ENCODE measurements at places on chromosomes 3 and 15. TPM values are rescaled to one million over a fixed set of nuclear protein-coding genes. Genes with fewer than 3 reads are reported as not detected.
A peak's percentile ranks its signal among the peaks of the same experiment; 100 is the strongest.

KLF15 gene
- total RNA-seq: 26.5 TPM

CIP2A gene
- 1.1 TPM for total RNA-seq

DNA sequence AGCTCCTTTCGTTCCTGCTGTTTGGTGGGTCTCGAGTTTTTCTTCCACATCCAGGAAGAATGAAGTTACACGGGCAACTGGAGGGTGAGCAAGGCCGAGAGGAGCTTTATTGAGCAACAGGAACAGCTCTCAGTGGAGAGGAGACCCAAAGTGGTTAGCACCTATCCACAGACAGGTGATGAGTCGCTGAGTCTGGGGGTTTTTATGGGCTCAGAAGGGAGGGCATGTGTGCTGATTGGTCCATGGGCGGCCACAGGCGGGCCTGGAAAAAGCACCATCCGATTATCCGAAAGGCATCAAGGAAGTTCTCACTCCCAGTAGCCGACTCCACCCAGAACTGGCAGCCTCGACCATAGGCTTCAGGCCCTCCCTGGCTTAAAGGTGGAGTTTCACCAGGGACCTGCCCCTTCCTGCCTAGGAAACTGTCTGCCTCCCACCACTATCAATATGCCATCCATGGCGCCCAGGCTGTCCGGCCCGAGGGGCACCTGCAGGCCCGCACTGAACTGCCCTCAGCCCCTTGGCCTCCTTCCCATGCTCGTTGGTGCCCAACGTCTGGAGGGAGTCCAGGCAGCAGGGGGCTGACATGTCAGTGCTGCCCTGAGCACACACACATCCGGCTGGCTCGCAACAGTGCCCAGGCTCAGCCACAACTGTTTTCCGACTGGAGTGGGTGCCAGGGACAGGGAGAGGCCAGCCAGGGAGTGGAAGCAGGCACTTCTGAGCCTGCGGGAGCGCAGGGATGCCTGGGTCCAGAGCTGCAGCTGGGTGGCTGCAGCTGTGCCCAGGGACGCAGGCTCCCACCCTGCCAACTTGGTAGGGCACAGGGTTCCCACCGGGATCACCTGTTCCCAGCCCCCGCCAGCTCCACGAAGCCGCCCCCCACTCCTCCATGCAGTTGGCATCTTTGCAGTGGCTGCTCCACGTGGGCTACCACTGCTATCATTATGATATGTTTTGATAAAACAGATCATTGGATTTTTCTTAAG is 170.2 kb downstream of the FNDC3B start:
- DNase-seq: peak; percentile 61

GRCh38 chr3:138180375-138181029 is 5.8 kb upstream of the DBR1 start:
- no peak for DNase-seq

PLEKHO2 gene
- 13.5 TPM for total RNA-seq

EFCAB12 gene
- total RNA-seq: 0.84 TPM

DNA sequence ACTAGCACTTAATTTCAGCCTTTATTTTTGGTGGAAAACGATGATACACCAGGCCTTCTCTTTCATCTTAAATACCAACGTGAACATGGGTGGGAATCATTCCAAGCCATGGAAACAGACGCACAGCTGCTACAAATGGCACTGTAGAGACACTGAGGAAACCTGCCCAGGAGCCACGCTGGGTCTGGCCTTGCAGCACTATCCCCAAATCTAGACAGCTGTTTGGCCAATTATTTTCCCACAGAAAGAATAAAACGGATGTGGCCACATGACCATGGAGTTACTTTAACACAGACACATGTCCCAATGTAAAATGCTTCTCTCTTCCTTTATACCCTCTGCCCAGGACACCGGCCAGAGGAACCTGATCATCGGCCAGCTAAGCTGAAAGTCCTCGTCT is 83.6 kb upstream of the OCA2 start:
- no peak for DNase-seq

DNA sequence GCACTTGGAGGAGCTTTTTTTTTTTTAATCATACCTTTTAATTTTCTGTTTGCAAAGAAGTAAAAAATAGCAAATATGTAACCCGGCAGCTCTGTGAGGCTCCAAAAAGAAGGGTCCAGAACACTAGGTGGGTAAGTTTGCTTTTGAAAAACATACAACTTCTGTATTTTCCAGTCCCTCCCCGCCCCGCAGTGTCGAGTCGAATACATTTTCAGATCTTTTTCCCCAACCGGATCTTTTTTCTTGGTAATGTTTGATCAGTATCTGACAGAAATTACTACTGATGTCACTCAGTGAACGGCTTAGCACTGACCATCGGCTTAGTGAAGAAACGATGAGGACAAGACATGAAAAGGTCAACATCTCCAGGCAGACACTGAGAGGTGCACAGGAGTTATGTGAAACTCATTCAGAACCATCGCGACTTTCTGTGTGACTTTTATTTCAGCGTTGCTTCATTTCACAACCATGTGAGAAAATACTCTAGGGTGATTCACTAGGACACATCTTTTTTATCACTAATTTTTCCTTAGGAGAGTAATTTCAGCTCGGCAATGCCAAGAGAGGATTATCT is 11.0 kb downstream of the ISL2 start:
- DNase-seq: no peak

- DNase-seq: no peak
Measured at GRCh38 chr3:54065140-54065539, 57.2 kb upstream of the CACNA2D3 start.

CPNE9 gene
- 0.19 TPM for total RNA-seq

DNA sequence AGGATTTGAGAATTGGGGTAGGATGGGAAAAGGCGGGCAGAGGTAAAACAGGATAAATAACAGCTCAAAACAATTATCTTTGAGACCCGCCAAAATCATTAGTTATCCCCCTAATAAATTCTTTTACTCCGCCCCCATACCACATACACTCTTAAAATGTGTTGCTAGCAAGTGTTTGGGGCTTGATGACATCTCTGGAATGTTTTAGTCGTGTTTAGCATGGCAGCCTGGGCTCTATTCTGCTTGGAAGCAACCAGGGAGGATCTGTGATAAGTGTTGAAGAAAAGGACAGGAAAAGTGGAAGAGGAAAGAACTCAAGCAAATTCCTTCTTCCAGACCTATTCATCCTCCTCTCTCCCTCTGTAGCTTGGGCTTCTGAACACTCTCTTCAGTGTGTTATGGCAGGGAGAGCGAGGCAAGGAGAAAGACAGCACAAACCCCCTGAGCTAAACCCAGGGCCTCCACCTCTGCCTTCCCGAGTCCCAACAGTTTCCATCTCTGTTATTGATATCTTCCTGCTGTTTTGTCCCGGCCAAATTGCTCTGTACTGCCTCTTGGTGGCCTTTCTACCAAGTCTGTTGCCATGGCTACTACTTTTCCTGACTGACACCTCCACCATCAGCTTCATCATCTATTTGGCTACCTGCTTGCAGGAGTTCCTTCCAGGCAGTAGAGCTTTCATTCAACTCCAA is 135.8 kb downstream of the RPL22L1 start:
- DNase-seq: no peak

OR5K2 gene
- total RNA-seq: not detected

GRCh38 chr3:52321481-52321880 is 5.4 kb downstream of the DNAH1 start:
- DNase-seq: no peak

SOX14 gene
- total RNA-seq: not detected

GRCh38 chr3:76063811-76064210 is 278.5 kb upstream of the ZNF717 start:
- DNase-seq: no peak

- no peak for DNase-seq
Measured at GRCh38 chr3:23601091-23601822, 204.5 kb upstream of the UBE2E1 start.

DNA sequence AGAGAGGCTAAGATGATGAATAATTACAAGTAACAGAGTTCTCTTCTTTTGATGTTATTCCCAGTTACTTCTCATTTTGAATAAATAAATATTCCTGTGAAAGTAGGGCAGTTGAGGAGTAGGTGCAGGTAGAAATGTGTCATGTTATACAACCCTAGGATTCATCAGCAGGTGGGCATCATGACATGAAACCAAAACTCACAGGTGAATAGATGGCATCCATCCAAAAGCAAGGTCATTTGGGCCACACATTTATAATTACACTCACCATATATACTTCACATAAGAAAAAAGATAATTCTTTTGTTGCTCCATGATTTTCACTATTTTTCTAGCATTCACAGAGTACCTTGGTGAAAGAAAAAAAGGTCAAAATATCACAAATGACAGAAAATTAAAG is 273.6 kb downstream of the ZBBX start:
- DNase-seq: no peak

- DNase-seq: no peak
Measured at GRCh38 chr3:120393761-120394160, 44.6 kb upstream of the LRRC58 start.

MFGE8 gene
- 6.1 TPM for total RNA-seq

SYNM gene
- 3.1 TPM for total RNA-seq

TRIM71 gene
- 0.28 TPM for total RNA-seq

DNA sequence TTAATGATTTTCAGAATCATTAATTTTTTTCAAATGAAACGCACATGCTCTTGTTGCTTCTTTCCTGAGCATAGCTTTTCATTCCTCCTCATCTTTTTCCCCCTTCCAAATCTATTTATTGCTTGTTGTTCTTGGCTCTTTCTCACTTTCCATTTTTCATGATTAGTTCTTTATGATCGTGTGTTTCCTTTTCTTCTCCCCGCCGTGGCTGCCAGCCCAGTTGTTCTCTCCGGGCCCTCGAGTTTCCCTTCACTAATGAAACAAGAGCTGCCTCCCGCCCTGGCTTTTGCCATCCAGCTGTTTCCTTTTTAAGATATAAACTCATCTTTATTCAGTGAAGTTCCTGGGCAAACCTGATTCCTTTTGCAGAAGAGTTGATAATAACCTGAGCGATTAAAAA is 170.2 kb upstream of the NR2F2 start:
- DNase-seq: peak; percentile 59

TMC3 gene
- 0.03 TPM for total RNA-seq

GRCh38 chr15:99211926-99212325 is 37.5 kb downstream of the TTC23 start:
- no peak for DNase-seq

DNA sequence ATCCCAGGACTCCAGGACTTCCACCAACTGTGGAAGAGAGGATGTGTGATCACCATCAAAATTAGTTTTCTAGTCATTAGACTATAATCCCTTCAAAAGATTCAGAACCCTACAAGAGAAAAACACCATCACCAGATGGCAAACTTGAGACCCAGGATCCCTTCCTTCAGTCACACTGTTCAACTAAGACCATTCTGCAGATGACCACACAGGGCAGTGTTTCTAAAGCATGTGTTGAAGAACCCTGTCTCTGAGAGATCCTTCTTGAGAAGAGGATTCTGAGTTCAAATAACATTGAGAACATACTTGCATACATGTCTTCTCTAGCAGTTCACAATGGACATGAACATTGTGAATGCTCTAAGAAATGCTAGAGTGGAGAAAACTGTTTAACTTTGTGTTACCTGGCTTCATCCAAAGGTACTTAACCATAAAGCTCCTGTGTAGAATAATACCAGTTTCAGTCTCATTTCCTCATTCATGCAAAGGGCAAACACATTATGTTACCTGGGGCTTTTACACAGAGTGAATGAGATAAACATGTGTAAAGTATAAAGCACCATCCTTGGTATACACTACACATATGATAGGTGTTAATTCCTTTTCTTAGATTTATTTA is 2.4 kb upstream of the ADGRG7 start:
- DNase-seq: no peak

GRCh38 chr3:138329127-138329983 is at the start of gene NME9:
NME9 (minus strand) TSS chr3:138329851; CDS start chr3:138329335, 516 bp downstream.
- peak; percentile 90 for DNase-seq

DNA sequence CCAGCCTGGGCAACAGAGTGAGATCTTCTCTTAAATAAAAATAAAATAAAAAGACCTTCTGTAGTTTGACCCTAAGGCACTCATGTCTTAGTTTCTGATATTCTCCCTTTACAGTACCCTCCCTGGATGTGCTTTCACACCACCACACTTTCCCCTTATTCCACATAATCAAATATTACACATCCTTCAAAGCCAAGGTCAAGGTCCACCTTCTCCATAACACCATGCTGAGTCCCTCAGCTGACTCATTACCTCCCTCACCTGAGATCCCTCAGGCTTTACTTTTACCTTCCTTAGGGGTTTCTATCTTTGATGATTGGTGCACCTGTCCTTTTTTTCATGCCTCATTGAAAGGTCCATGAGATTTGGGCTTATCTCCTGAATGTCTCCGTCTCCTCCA is 25.5 kb upstream of the MNS1 start:
- DNase-seq: no peak

FOXL2 gene
- 0.05 TPM for total RNA-seq

GRCh38 chr15:71472566-71472965 is 337.8 kb upstream of the NR2E3 start:
- no peak for DNase-seq

- DNase-seq: no peak
Measured at GRCh38 chr3:68999605-69000004, 13.9 kb downstream of the EOGT start.

- DNase-seq: no peak
Measured at GRCh38 chr3:52132041-52132440, 22.2 kb downstream of the POC1A start.

ALS2CL gene
- total RNA-seq: 8.7 TPM

GOLGA6A gene
- total RNA-seq: not detected

- DNase-seq: no peak
Measured at GRCh38 chr15:57720867-57721266, 14.4 kb downstream of the POLR2M start.

DNA sequence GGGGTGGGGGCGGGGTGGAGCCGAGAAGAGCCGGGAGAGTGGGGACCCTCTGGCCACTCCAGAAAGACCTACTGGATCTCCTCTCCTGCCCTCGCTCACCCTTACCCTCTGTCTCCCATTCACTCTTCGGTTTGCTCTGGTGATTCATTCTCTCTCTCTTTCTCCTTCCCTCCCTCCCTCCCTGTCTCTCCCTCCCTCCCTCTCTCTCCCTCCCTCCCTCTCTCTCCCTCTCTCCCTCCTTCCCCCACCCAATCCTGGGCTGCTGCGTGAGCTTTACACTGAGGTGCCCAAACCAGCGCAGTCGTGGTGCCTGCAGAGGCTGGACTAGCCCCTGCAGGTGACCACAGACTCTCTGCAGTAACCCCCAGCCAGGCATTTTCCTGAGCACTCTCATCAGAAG is 32.2 kb upstream of the ADAMTS17 start:
- DNase-seq: no peak

DNA sequence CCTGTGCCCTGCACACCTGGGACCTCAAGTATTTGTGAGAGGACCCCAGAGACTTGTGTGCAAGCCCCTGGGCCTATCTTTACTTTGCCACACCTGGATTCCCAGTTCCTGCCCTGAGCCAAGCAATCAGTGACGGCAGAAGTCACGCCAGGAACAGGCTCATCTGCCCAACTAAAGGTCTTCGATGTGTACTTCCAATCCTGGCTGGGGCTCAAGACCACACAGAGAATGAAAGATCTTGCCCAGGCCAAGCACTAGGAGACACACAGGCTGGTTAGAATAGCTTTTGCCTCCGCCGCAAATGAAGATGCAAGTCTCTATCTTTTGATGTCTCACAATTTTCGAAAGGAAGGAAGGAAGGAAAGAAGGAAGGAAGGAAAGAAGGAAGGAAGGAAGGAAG is 228.8 kb downstream of the OCA2 start:
- no peak for DNase-seq

Data from pancreas (tissue), 10 donors.